ENCODE measurements at places on chromosomes 7 and 10.
A peak's percentile ranks its signal among the peaks of the same experiment; 100 is the strongest.

DNA sequence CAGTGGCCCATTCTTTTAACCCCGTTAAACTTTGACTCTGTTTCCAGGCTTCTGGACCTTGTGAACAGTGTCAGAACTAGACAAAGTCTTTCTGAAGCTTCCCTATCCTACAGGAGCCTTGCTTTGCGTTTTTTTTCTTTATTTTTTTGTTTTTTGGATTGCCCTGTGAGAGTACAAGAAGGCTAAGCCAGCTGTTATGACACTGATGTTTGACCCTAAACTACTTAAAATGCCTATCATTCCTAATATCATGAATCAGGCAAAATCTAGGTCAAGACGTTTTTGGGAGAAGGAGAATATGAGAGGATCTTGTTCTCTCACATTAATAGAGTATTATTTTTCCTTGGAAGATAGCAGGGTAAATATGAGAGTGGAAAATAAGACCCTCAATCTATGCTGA lies 79.8 kb downstream of the EPDR1 start:
- no peak for DNase-seq

- DNase-seq: no peak
Observed at GRCh38 chr7:85573844-85574243, 387.0 kb upstream of the SEMA3D start.

DNA sequence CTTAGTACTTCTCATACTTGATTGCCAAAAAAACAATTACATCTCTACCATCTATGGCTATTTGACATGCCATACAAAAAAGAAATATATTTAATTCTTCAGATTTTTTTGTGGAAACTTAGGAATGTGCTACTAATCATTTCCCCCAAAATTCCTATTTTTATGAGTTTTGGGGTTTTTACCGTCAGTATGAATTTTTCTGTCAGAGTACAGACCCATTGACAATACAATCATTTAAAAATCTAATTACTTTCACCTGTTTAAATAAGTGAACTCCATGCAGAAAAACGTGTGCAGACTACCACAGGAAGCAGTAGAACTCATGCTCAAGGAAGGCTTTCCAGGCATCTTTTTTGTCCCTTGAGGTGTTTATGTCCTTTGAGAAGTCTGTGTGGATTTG lies 48.8 kb upstream of the FOXP2 start:
- DNase-seq: no peak

DNA sequence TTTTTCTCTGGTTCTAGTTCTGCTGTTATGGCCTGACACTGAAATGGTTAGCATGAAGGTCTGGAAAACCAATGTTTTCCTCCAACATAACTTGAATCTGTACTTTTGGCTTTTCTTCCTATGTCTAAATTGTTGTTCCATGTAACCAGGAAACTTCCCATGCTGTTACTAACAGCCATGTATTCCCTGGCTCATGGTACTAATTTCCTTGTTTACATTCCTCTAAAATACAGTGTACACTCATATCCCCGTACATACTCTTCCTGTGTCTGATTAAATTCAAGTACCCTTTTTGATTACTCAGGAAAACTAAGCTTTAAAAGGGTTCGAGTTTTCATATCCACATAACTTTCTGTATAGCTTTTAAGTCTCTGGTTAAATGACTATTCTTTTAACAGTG lies 12.3 kb upstream of the ACSM6 start:
- no peak for DNase-seq

- peak; percentile 79 for DNase-seq
Observed at GRCh38 chr10:44974628-44975430, 3.8 kb downstream of the DEPP1 start.

DNA sequence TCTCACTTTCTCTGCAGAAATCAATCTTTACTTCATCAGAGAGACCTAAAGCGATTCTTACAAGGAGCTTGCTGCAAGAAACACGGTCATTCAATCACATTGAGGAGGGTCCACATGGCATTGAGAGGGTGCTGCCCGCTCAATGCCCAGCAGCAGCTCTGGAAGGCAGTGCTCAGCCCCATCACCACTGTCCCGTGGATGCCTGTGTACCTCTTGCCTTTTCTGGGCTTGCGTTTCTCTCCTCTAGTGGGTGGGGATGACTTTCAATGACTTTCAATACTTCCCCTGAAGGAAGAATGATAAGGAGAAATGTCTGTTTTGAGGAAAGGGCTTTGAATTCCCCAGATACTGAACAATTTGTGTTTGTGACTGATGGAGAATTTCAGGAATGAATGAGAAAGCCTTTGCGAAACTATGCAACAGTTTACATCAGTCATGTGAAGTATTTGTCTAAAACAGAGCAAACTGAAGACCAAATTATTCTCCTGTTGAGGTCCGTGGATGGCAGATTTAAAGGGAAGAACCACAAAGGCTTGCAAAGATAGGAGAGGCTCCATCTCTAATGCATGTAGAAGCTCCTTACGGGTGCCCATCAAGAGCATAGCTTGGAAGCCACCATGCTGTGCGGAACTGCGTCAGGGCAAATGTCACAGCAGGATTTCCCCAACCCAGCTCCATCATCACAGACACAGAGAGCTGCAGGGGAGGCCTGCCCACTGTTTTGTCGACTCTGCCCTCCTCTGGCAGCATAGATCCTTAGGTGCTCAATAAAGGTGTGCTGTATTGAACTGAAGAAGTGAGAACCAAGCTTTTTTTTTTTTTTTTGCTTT lies 6.6 kb upstream of the ZNF22 start:
- DNase-seq: no peak

GRCh38 chr7:4745971-4746919 lies 29.2 kb upstream of the AP5Z1 start:
- no peak for DNase-seq

DNA sequence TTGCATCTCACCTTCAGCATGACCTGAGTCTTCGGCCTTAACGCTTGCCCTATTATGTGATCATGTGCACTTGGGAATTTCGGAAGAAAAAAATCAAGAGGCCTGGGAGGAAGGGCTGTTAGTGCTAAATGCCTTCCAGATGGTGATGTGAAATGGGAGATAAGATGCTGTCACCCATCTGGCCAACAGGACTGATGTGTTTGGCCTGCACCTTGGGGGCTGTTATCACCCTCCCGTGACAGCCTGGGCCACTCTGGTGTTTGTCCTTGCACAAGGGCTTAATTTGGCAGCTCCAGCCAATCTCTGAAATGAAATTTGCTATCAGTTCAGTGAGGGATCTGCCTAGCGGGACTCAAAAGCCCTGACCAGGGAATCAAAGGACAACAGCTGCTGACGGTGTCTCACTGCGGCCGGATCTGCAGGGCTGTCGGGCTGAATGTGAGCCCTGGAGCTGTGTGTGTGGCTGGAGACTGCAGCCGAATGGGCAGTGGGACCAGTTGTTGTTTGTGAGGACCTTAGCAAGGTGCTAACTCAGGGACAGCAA lies 131.4 kb upstream of the BTBD16 start:
- no peak for DNase-seq

DNA sequence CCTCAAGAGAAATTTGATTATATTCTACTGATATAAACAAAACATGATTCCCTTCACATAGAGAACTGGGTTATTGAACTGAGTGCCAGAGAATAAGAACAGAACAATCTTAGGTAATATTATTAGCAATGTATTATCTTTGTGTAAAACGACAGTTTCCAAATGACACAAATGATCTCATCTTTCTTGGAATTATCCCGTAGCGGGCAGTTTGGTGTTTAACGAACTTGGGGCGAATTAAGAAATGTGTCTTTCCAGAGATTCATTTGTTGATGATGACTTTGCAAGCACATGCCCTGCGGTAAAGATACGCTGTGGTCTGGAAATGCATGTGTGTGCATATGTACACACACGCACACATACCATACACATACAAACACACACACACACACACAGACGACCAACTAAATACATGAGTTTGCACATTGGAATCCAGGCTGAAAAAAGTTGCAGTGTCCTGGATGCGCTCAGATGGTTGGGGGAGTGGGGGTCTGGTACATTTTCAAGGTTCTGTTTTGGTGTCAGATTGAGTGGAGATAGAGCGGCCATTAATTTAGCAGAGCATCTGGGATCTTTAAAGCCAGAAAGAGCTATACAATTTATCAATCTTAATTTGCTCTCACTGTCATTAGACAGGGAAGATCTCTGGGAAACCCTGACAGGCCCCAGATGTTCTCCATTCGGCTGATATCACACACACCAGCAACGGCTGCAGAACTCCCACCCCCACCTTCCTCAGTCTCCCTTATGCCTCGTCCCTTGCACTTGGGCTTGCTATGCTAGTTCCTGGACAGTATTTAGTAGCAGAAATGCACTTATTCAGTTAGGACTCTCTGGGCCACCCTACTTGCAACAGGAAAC lies 112.4 kb upstream of the FAM171A1 start:
- DNase-seq: no peak

GRCh38 chr10:78078539-78079330 lies 45.1 kb downstream of the RPS24 start:
- no peak for DNase-seq

GRCh38 chr7:26159243-26159642 lies 7.2 kb downstream of the NFE2L3 start:
- DNase-seq: no peak

DNA sequence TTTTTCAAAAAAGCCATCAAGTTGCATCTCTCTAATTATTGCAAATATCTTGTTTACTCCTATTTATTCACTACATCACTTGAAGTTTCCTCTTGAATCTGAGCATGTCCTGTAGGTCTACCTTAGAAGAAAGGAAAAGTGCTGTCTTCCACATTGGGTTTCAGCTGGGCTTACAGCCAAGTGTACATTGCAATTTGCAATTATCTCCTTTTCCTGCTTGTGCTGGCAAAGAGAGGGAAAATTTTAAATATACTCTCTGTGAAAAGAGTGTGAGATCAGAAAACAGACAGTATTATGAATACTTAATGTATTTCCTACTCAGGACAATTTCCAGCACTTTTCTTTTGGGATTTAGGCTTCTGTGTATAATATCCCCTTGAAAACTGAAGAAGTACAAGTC lies 839.7 kb downstream of the CNTNAP2 start:
- no peak for DNase-seq

GRCh38 chr10:86851328-86852207 lies 95.1 kb downstream of the BMPR1A start:
- no peak for DNase-seq

- no peak for DNase-seq
Observed at GRCh38 chr7:43295429-43295828, 183.0 kb downstream of the HECW1 start.

GRCh38 chr7:112211348-112211907 lies 4.9 kb downstream of the ZNF277 start:
- no peak for DNase-seq

- DNase-seq: no peak
Observed at GRCh38 chr10:104589871-104590270, 51.2 kb upstream of the SORCS3 start.

DNA sequence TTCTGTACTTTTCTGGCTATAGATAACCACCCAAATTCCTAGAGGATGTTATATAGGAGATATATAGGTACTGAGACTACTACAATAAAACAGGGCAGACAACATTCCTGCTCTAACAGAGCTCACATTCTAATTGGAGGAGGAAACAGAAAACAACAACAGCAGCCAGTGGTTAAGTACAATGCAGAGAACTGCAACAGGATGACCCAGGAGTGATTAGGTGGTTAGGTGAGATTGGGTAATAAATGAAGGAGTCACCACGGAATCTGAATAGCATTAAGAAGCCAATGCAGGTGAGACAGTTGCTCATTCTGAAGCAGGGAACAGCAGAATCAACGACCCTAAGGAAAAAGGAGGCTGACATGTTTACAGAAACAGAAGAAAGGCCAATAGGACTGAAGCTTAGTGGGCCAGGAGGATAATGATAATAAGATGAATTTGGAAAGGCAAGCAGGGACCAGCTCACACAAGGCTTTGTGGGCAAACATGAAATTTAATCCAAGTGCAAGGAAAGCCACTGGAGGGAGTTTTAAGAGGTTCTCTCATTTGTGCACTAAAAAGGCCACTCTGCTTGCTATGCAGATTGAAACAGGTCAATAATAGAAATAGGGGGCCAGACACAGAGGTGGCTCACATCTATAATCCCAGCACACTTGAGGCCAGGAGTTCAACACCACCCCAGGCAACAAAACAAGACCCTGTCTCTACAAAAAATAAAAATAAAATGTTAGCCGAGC lies 16.9 kb upstream of the REEP3 start:
- no peak for DNase-seq

DNA sequence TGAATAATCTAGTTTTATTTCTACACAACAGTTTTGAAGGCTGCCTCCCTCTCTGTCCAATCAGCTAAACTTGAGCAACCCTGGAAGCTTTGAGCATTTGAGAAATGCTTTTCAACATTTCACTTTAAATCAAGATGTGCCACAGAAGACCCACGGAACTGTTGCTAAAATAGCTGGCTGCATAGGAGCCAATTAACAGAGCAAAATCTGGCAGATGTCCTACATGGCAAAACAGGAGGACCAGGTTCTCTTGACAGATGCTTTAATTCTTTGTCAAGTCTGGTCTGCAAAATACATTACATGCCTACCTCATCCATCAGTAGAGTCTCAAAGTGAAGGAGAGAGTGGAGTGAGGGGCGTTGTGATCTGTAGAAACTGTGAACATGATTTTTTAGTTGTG lies 185.9 kb downstream of the DPY19L1 start:
- DNase-seq: no peak

- no peak for DNase-seq
Observed at GRCh38 chr7:45057878-45058277, 30.9 kb downstream of the NACAD start.

- no peak for DNase-seq
Observed at GRCh38 chr7:148261996-148262688, 328.4 kb upstream of the C7orf33 start.

- peak; percentile 54 for DNase-seq
Observed at GRCh38 chr7:54841772-54842697, 83.0 kb upstream of the SEC61G start.

GRCh38 chr10:89554433-89554832 lies 19.0 kb upstream of the SLC16A12 start:
- DNase-seq: no peak

- no peak for DNase-seq
Observed at GRCh38 chr7:21429021-21429420, 1.1 kb downstream of the SP4 start.

GRCh38 chr10:132066812-132067211 lies 1.1 kb downstream of the JAKMIP3 start:
- no peak for DNase-seq

GRCh38 chr10:119539359-119539825 lies 3.1 kb downstream of the RGS10 start:
- DNase-seq: no peak

DNA sequence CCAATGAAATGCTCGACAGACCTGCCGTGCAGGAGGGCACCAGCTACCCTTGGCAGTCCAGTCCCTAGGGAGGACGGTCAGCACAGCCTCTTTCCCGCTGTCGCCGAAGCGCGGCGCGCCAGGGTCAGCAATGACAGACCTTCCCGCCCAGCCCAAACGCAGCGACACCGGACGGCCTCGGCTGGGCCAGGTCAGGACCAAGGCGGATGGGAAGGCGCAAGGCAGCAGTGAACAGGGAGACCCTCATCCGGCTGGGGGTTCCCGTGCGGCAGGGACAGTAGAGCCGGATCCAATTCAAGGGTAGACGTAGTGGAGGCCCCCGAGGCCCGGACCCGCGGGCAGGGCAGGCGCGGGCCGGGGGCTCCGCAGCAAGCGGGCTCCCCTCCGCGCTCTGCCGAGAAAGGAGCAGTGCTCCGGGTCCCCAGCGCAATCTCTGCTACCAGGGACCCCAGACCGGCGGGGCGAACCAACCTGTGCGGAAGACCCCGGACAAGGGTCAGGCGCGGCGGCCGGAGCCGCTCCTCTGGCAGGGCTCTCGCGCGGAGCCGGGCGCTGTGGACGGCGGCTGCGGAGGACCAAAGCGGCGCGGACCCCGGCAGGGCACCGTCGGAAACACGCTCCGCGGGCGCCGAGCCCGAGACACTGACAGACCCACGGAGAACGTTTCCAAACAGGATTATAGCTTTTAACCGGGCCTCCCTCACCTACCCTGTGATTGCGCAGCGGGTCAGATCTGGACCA lies at the start of gene SEC31B:
Gene SEC31B, minus strand, starts transcription at position 551 of the 741 bp plus-strand sequence. CDS start 2,909 bp downstream, outside the sequence.
- DNase-seq: peak; percentile 53

GRCh38 chr10:129626796-129627435 lies 159.9 kb downstream of the MGMT start:
- DNase-seq: no peak

Data from right hindlimb (tissue), 1 donor.